CD4-positive, alpha-beta T cell treated with Interleukin-12 subunit alpha and Interleukin-12 subunit beta, for 1 hour (primary cell): ENCODE measurements at places on chromosomes 7 and 10.

DNA sequence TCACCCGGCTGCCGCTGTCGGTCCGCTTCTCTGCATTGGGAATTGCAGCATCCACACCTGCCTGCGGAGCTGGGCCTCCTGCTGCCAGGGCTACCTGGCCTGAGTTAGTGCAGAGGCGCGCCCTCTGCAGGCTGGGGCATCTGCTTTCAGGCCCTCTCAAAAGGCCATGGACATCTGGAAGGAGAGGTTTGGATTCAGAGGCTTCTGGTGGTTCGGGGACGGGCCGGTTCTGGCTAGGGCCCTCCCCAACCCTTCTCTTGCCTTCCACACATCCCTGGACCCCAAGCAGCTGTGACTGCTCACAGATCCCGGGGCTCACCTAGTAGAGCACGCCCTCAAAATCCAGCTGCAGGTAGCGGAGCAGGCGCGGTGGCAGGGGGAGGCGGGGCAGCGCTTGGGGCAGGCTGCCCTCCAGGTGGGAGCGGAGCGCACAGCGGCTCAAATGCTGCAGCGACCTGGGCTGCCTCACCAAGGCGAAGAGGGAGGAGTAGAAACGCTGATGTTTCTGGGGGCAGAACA, 8.4 kb upstream of the GBX1 start:
- no peak for DNase-seq

- DNase-seq: no peak
Measured at GRCh38 chr10:5589661-5590511, 65.1 kb downstream of the CALML3 start.

DNA sequence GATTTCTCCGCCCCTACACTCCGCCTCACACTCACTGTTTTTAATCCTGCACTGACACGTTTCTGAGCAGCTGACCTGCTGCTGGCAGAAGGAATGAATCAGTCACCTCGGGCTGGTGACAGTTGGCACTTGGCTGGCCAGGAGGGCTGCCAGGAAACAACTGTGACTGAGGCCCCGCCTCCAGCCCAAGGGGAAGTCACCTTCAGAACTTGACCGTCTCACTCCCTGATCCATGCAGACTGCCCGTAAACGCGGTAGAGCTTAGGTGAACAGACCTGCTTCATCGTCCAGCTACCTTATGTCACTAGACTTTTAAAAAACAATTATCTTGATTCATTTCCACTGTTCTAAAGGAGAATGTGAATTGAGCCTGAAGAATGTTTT, 107.5 kb downstream of the DOCK1 start:
- no peak for DNase-seq

DNA sequence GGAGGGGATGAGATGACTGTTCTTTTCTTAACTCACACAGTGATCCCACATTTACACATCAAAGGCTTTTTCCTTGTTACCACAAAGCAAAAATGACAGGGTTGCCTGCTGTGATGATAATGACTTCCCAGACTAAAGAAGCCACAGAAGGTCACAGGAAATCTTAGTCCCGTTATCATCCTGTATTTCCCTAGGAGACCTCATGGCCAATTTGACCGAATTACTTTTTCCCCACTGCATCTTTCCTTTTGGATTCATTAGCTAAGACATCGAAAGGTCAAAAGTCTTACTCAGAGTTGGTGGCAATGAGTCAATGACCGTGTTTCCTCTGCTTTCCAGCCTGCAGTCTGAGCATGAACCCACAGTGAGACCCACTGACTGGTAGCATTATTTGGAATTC, 130.1 kb upstream of the INHBA start:
- no peak for DNase-seq

- no peak for DNase-seq
Measured at GRCh38 chr7:76343294-76343930, 15.4 kb downstream of the YWHAG start.

DNA sequence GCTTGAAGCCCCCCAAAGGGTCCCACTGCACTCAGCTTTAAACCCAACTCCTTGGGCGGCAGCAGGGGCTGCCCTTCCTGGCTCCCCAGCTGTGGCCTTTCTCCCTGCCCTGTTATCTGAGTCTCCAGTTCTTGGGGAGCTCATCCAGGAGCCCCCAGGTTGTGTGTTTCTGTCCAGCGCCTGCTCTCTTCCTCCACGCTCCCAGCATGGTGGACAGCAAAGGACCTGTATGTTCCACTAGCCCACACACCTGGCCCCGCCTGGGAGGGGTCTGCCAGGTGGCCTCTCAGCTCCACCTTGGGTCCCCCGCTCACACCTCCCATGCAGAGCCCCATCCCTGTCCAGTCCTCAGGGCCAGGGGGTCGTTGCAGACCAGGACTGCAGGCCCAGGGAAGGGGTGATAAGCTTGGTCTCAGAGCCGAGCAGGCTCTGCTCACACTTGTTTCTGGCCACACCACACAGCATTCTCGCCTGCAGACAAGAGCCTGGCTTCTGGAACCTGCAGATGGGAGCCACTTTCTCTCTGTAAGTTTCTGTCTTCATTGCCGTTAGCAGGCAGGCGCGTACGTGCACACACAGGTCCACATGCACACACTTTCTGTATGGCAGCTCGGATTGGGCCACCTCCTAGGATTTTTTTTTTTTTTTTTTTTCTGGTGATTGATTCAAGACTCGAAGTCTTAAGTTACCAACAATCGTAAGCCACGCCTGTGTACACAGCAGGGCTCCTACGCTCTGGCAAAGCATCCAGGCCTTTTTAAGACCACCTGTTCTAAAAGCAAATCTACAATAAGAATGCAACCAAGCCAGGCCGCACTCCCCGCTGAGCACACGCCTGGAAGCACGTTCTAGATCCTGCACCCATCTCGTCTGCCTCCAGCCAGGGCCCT, 104.6 kb downstream of the CYTH3 start:
- DNase-seq: no peak

GRCh38 chr10:18797286-18797685, 138.1 kb downstream of the ARL5B start:
- no peak for DNase-seq

DNA sequence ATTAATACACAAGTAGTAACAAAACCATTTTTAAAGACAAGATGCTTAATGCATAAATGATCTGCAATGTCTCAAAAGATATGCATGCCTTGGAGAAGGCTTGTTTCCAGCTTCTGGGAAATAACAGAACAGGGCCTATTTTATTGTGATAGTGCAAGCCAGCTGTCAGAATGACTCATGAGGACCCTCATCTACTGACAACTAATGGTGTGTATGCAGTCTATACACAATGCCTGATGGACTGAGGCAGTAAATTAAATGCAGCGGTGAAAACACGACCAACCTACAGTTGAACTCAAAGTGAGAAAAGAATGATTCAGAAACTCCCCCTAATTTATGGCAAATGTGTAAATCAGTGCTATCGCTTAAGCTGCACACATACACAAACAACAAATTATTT, 46.3 kb downstream of the VPS41 start:
- DNase-seq: no peak

- no peak for DNase-seq
Measured at GRCh38 chr10:86724445-86724844, 32.0 kb upstream of the BMPR1A start.

GRCh38 chr10:97800474-97800873, 28.7 kb upstream of the SFRP5 start:
- DNase-seq: no peak

- no peak for DNase-seq
Measured at GRCh38 chr10:101028446-101029337, 2.2 kb downstream of the PDZD7 start.

GRCh38 chr10:62652564-62652963, 152.0 kb upstream of the ADO start:
- DNase-seq: no peak

DNA sequence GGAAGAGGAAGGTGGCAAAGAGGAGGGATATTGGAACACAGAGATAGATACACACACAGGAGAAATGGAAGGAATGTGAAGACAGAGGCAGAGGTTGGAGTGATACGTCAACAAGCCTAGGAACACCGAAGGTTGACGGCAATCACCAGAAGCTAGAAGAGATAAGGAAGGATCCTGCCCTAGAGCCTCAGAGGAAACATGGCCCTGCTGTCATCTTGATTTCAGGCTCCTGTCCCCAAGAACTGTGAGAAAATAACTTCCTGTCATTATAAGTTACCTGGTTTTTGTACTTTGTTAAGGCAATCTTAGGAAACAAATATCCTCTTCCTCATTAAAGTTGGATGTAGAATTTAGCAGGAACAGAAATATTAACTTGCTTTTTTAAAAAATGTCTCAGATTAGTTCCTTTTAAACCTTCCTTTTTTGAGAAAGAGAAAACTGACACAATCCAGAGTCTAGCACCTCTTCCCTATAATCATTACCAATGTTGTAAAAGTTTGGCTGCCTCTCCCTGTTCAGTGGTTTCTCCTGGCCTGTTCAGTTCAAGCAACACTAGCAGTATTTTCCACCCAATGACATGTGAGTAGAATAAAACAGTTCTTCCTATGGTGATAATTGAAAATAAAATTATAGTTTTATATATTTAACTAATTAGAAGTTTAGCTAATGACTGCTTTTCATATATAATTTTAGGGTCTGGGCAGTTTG, 28.8 kb upstream of the GNAI1 start:
- DNase-seq: no peak

- no peak for DNase-seq
Measured at GRCh38 chr7:120714945-120715344, 143.0 kb downstream of the TSPAN12 start.

DNA sequence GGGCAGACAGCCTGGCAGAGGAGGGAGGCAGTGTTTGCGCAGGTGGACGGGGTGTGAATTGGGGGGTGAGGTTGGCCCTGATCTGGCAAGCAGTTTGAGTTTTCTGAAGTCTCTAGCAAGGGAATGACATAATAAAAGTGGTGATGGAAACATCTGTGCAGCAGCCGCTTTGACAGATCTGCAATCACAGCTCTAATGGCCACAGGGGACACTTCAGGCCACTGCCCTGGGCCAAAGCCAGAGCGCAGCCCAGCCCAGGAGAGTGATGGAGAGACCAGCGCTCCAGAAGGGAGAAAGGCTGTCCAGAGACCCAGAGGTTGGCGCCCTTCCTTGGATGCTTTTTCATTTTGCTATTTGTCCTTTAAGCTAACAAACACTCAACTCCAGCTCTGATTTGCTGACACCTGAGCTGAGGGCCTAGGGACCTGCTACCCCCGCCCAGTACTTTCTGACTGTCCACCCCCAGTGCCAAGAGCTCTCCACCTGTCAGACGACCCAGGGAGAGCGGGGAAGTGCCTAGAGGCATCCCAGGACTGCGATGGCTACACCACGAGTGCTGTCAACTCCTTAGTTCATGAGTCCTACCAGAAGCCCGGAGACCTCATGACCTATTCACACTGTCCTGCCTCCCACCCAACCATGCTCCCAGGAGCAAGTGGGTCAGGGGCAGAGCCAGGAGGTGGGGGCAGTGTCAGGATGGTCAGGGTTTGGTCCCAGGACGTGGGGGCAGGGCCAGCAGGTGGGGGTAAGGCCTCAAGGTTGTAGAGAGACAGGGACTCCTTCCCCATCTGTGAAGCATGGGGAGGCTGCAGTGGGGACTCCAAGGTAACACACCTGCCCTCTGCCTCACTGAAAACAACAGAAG, 112.6 kb downstream of the PRKAG2 start:
- DNase-seq: no peak

DNA sequence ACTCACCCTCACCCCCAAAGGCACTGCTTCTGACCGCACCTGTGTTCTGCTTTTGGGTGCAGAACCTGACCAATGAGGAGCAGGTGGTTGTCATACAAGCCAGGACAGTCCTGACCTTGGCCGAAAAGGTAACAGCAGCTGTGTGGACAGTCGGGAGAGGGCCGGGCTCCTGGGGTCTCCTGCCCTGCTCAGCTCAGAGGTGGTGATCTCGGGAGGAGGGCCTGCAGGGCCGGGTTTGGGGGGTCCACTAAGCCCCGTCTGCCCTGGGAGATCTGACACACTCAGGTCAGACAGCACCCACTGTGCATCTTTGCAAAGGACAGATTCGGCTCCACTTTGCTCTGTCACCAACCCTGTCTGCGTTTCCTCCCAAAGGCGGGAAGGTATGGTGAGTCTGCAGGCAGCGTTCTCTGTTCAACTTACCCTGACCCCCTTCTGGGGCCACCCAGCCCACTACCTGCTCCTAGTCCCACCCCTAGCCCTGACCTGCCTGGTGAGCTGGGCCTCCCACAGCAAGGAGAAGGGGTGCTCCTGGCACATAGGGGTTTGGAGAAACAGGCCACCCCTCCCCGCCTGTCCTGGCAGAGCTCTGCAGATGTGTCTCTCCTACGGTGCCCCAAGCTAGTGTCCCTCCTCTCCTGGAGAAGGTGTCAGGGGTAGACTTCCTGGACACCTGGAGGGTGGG, 33.7 kb upstream of the DPYSL4 start:
- DNase-seq: no peak

DNA sequence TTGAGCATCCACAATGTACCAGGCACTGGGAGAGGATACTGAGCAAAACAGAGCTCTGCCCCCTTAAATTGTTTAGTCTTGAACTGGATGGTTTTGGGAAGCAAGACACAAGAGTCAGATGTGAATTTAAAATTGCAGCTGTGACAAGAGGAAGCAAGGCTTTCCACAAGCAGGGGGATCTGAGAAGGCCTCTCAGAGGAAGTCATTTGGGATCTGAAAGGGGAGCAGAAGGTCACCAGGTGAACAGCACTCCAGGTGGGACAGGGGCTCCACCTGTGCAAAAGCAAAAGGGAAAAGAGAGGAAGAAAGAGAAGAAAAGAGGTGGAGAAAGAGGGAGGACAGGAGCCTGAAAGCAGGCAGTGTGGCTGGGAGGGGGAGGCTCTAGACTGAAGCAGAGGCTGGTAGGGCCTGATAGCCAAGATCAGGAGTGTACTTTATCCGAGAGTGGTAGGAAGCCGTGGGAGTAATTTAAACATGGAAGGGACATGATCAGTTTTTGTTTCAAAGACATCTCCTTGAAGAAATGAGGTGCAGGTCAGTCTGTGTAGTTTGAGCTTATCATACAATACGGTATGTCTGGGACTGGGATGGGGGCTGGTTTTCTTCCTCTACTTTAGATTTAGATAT, 76.1 kb upstream of the DUSP5 start:
- no peak for DNase-seq

- DNase-seq: no peak
Measured at GRCh38 chr10:24685958-24686540, 37.6 kb downstream of the ARHGAP21 start.

- no peak for DNase-seq
Measured at GRCh38 chr10:128497660-128498377, 371.6 kb upstream of the MKI67 start.

GRCh38 chr10:89639326-89639725, 5.7 kb downstream of the PANK1 start:
- no peak for DNase-seq

DNA sequence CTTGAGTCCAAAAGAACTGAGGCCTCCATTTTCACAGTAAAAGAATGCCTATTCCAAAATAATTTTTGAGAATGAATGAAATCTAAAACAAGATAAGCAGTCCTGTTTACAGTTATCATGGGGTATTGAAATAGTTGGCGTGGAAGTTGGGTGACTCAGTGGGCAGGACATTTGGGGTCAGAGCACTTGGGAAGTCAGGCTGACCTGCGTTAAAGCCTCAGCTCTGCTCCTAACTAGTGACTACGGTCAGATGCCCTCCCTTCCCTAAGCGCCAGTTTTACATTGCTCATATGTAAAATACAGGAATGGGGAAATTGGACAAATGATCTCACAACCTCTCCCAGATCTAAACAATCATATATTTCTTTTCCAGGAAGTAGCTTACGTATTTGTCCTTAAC, 2.3 kb upstream of the PAPSS2 start:
- DNase-seq: no peak
